NCI-H187 (cell line): ENCODE measurements at places on chromosomes 7 and 10.

DNA sequence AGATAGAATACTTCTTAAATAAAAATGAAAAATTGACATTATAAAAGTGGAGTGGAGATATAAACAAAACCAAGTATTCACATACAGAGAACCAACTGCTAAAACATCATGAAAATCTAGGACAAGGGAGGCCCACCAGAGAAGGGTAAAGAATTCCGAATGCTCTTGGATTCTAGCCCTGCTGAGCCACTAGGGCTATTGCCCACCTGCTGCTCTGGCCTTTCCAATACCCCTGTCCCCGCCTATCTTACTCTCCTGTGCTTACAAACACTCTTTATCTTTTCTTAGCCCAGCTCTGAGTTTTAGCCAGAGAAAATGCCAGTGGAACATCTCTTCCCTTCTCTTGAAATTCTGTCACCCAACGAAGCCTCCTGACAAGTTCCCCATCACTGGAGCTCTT lies 100.3 kb downstream of the MACC1 start:
- no peak for DNase-seq

DNA sequence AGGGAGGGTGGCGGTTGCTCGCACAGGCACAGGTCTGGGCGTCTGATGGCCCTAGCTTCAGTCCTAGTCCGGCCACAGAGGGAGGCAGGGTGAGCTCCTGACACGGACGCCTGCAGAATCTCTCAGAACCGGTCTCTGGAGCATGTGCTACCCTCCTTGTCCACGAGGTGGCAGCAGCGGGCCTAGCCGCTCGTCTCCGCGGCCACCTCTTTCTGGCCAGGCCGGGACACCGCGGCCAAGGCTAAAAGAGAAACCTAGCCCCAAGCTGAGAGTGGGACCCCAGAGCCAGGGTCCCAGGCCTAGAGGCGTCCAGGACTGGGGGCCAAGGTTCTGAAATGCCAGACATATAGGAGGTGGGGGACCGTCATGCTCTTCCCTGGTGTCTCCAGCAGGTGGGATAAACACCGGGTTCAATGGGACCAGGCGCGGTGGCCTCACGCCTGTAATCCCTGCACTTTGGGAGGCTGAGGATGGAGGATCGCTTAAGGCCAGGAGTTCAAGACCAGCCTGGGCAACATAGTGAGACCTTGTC lies 3.2 kb upstream of the LAT2 start:
- DNase-seq = peak; percentile 51

GRCh38 chr10:129522041-129522585 lies 55.1 kb downstream of the MGMT start:
- DNase-seq = no peak

- no peak for DNase-seq
Observed at GRCh38 chr10:26890956-26891355, 30.2 kb upstream of the ABI1 start.

DNA sequence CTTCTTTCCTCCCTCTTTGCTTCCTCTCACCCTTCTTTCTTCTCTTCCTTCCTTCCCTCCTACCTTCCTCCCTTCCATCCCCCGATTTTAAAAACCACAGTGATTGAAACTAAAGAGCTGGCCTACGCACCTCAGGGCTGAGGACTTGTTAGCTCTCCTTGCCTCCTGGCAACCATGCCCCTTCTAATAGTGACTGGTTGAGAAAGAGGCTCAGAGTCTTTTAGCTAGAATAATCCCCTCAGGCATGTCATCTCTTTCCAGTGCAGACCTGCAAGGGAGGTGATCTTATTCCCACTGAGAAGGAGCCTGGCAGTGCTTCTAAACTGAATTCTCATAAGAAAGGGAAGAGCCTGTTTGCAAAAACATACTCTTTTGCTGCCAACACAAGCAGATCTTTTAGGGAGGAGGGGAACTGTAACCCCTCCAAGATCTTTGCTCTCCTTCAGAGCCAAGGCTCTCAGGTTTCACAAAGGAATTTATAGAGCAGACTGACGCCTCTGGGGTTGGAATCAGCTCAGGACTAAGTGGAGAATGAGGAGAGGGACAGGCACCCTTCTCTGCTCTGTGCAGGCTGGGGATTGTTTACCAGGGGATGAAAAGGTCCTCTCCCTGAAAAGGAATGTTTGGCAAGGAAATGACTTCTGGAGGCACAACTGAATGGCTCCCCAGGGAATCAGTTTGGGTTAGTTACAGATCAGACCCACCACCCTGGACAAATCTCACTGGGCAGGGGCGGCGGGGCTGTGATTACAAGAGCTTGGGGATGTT lies 9.4 kb upstream of the ANKRD1 start:
- no peak for DNase-seq

DNA sequence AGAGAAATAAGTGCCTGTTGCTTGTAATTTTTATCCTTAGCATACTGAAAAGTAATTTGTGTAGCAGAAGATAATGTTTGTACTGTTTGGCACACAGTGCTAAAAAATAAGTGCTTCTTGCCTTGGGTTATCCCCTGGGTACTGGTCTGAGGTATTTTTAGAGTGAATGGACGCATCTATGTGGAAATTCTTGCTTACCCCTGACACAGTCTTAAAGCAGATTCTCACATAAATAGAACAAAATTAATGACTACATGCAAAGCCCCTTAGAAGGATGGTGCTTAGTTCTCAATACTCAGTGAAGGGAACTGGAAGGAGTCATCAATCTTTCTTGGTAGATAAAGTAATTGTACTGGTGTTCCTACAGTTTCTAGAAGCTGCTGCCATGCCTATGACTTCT lies 548.6 kb downstream of the ARL4A start:
- DNase-seq = no peak

DNA sequence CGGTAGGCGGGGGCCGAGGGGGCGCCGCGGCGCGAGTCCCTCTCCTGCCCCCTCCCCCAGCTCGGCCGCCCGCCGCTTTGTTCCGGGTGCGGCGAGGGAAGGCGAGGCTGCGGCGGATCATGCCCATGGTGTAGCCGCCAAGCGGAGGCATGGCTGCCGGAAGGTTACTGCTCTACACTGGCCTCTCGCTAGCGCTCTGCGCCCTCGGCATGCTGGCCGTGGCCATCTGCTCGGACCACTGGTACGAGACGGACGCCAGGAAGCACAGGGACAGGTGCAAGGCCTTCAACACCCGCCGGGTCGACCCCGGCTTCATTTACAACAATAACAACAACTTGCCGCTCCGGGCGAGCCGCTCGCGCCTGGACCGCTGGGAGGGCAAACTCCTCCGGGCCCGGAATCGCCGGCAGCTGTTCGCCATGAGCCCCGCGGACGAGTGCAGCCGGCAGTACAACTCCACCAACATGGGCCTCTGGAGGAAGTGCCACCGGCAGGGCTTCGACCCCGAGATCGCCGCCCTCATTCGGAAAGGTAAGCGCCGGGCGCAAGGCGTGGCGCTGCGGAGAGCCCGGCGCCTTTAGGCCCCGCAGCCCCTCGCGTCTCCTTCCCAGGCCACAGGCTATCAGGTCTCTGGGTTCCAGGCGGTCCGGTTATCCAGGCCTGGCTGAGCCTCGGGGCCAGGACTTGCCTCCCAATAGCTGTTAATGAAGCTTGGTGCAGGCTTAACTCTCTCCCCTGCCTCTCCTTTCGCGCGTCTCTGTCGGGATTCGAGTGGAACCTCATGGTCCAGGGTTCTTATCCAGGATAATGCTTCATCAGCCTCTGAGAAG lies 513 bp downstream of the TMEM178B start:
- DNase-seq = no peak

DNA sequence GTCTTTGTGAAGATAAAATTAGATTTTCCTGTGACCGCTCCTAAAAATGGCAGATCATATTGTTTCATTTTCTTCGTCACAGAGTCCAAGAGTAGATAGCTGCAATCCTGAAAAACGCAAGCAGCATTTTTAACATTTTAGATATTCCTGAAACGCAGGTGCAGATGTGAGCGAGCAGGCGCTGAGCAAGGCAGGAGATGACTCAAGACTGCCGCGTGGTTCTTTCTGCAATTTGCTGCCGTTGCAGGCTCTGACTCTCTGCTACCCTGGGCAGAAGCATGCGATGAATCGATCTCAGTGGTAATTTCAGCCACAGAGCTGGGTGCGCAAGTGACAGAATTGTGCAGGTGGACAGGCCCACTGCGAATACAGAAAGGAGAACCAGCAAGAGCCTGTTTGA lies 331.9 kb downstream of the ACTR3B start:
- DNase-seq = no peak

DNA sequence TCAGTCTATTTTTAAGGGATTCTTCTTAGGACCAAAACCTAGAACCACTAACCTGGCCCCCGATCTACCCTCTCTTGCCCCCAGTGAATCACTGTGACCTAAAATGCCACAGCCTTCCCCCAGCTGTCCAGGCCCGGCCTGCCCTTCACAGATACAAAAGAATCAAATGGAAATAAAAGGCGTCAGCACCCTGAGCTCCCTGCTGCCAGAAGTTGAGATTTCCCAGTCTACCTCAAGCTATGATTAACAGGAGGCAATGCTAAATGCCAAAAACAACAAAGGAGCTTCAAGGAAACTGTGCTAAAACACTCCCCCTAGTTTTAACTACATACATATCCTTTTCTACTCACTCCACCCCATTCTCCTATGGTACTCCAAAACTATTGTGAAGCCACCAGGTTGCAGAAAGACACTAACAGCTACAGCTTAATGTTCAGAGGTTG lies 67.8 kb downstream of the GSAP start:
- DNase-seq = no peak

GRCh38 chr10:101403161-101403560 lies 49.2 kb downstream of the BTRC start:
- DNase-seq = no peak

DNA sequence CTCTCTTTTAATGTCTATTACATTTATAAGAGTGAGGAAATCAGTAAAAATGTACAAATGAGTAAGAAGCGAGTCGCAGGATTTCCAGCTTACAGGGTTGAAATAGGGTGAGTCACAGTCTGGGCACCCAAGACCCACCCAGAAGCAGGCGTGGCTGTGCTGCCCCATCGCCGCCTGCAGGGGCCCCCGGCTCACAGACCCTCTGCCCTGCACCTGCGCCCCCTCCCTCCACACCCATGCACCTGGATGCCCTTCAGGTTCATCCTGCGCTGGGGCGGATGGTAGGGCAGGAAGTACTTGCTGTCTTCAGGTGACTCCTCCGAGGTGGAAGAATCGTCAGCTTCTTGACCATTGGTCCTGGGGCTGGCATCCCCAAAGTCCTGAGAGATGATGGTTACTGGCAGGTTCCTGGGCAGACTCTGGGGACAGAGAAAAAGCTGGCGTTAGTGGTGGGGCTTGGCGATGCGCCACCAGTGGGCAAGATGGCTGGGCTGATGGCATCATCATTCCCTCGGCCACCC lies 90.2 kb upstream of the GNA12 start:
- no peak for DNase-seq

DNA sequence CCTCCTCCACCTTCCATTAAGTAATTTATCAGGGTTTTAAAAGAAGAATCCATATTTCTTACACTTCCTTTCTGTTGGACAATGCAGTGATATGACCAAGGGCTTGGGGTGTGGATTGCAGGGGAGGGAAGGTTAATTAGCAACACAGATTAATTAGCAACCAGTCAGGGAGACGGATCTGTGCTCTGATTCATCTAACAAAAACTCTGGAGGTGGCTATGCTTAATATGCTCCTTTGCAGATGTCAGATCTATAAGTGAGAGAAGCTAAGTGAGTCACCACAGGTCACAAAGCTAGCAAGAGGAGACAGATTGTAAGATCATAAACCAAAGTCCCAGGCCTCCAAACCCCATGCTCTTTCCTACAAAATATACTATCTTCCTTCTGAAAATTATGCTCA lies 178.8 kb upstream of the ITGB1 start:
- no peak for DNase-seq

DNA sequence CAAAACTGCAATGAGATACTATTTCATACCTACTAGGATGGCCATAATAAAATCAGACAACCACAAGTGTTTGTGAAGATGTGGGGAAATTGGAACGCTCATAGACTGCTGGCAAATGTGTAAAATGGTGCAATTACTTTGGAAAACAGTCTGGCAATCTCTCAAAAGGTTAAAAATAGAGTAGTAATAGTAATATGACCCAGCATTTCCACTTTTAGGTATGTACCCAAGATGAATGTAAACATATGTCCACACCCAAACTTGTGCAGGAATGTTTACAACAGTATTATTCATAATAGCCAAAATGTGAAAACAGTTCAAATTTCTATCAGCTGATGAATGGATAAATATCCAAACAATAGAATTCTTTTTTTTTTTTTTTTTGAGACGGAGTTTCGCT lies 731.6 kb upstream of the ANKRD30A start:
- DNase-seq = no peak

- DNase-seq = no peak
Observed at GRCh38 chr10:43410345-43410744, 1.4 kb upstream of the HNRNPF start.

DNA sequence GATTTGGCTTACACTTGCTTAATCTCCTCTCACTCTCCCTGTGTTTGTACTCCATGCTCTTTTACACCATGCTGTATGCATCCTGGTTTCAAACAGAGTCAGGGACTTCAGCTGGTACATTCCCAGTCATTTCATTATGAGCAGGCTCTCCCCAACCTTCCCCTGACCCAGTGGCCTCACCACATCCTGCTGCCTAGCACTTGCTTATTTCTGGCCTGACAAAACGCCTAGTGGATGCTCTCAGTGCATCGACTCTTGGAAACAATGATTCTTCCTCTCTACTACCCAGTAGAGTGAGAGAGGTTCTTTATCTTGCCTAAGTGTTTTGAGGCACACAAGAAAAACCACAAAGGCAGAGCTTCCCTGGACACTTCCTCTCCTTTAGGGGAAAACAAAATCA lies 63.4 kb downstream of the CAV1 start:
- DNase-seq = no peak

- DNase-seq = no peak
Observed at GRCh38 chr10:122637376-122637775, 62.3 kb downstream of the C10orf120 start.

DNA sequence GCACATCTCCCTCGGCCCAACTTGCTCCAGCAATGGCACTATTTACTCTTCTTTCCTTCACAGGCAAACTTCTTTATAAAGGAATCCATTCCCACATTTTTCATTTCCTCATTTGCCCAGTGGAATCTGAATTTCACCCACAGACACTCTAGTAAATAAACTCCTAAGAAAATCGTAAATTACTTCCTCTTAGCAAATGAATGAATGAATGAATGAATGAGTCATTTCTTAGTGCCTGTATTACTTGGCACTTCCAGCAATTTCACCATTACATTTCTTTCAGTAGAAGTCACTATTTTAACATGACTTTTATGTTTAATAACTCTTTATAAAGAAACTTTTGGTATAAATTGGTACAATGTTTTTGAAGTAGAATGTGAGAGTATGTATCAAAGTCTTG lies 55.7 kb downstream of the DDC start:
- DNase-seq = no peak

- no peak for DNase-seq
Observed at GRCh38 chr7:7675686-7676085, 35.1 kb downstream of the UMAD1 start.

GRCh38 chr10:129170812-129171211 lies 296.2 kb upstream of the MGMT start:
- no peak for DNase-seq

DNA sequence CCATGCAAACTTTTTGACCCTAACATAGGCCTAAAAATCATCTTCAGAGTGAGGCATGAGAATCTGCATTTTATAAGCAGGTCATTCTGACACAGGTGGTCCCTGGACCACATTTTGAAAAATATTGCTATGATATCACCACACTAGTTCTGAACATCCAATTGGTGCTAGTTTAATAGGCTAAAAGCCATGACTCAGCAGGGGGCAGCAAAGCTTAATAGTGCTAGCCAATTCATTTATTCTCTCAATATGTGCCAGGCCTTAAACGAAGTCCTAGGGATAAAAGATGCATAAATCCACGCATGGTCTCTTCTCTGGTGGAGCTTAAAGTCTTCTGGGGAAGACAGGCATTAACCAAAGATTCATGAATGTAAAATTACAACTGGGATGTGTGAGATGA lies 10.2 kb upstream of the SLC25A28 start:
- DNase-seq = no peak

- DNase-seq = no peak
Observed at GRCh38 chr10:21495002-21495751, 30.3 kb downstream of the SKIDA1 start.
